Right lung (tissue), 10 donors: ENCODE measurements at places on chromosomes 3 and 15.
A peak's percentile ranks its signal among the peaks of the same experiment; 100 is the strongest.

DNA sequence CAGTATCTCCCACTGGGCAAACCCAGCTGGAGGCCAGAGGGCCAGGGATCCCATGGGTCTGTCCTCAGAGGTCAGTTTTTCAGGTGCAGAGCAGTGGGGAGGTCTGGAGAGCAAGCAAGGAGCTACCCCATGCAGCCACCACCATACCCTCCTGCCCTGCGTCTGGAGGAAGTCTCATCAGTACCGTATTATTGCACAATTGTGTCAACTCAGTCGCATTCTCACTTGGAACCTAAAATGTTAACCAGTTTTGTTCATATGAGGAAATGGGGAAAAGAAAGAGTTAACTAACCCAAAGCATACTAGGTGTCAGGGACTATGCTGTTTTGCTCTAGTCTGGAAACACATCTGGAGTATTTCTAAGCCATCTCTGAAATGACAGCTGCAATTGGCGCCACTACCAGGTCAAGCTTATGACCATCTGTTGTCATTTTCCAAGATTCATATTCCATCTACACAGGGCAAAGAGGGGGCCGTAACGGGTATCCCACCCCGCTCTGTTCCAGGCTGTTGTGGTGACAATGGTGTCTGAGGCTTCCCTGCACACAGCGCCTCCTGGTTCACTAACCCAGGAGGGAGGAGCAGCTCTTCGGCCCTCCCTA lies 16.9 kb upstream of the APBA2 start:
- no peak for DNase-seq

GRCh38 chr3:58117561-58118181 lies 93.1 kb downstream of the DNASE1L3 start:
- DNase-seq: peak; percentile 66

GRCh38 chr3:74420538-74421124 lies 193.8 kb downstream of the CNTN3 start:
- no peak for DNase-seq

- no peak for DNase-seq
Measured at GRCh38 chr3:43190670-43191069, 84.8 kb upstream of the POMGNT2 start.

DNA sequence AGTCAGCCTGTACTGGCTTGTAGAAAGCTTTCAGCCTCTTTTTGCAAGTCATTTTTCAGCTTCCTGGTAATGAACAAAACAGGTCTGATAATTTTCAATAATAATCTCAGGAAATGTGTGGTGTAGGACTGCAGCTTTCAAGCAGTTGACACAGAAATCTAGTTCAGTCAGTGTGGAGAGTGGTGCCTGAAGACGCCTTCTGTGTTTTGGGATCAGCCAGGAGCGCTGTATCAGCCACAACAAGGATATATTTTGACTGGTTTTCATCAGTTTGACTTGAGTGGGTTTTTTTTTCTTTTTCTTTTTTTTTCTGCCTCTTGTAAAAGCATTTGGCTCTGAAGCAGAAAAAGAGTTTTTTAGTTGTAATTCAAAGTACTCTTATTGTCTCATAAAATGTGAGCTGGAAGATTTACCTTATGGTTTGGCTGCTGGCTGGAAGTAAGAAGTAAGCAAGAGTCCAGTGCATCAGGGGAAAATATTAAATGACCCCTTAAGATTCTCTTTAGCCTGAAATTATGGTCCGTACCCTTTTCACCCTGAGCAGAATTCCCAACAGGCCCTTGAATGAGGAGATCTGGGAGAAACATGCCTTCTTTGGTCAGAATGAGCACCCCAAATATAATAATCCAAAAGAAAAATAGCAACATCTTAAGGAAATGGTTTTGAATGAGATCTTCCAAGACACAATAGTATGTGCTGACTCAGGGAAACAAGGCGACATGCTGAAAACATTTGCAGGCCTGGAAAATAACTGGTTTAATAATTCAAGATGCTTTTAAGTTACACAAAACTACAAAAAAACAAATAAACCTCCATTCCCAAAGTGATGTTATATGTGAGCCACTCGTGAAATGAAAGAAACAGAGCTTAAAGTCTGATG lies 332.7 kb upstream of the ADAMTS9 start:
- no peak for DNase-seq

- no peak for DNase-seq
Measured at GRCh38 chr3:78322780-78323179, 1282.9 kb downstream of the ROBO2 start.

GRCh38 chr3:38524141-38524739 lies 28.1 kb downstream of the EXOG start:
- DNase-seq: no peak

- DNase-seq: no peak
Measured at GRCh38 chr15:58447271-58448010, 15.7 kb downstream of the LIPC start.

DNA sequence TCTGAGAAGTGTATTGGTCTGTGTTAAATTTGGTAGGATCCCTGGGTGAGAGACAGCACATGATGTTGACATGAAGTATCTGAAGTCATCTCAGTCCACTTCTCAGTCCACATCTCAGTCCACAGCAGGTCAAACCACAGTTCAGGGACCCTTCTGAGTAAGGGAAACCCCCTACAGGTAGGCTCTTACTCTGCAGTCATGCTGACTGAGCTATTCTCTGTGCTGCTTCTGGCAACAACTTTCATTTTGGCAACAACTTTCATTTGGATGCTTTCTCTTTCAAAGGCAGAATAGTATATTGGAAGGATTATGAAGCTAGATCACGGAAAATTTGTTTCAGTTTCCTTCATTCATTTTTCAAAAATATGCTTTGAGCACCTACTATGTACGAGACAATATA lies 178.2 kb upstream of the GOLIM4 start:
- no peak for DNase-seq

- DNase-seq: no peak
Measured at GRCh38 chr3:123068601-123069381, 2.0 kb downstream of the PDIA5 start.

DNA sequence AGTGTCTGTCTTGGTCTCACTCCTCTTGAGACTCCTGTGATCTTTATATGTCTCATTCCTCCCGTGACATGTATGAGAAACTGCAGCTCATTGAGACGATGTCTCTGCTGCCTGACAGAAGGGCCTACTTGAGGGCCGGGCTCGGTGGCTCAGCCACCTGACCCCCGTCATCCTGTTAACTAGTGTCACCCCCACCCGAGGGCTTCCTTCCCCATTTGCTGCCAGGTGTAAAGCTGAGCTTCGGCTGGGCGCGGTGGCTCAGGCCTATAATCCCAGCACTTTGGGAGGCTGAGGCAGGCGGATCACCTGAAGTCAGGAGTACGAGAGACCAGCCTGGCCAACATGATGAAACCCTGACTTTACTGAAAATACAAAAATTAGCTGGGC lies 12.7 kb downstream of the SEMA4B start:
- DNase-seq: no peak

DNA sequence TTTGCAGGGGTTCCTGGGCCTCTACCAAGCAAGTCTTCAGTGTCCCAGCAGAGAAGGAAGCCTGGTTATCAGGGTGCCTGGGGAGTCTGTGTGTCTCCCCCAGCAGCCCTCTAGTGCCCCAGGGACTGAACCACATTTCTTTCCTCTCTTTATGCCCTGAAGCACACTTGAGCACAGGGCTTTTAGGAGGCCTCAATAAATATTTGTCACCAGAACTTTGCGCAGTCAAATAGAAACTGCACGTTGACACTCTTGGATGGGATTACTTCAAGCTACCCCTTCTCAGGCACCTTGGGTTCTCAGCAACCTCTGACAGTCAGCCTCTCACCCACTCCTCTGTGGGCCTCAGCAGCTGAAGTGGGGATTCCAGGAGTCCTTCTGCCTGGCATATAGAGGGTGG lies 226.6 kb upstream of the HES1 start:
- DNase-seq: no peak

DNA sequence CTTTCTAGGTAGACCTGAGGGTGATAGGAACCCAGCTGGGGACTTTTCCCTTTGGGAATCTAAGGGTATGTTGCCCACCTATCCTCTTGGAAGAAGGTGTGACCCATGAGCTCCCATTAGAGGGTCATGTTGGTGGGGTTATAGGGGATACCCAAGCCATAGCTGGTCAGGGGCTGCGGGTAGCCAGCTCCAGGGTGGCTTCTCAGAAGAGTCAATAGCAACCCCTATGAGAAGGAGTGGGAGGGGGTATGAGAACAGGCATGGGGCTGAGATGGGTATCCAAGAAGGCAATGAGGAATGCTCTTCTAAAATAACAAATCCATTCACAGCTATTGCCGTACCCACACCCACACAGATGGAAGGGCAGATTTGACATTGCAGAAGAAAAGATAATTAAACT lies 217.8 kb downstream of the UACA start:
- DNase-seq: no peak

- no peak for DNase-seq
Measured at GRCh38 chr3:10262027-10262426, 13.8 kb downstream of the TATDN2 start.

- DNase-seq: no peak
Measured at GRCh38 chr3:101548527-101549105, 13.1 kb upstream of the TRMT10C start.

DNA sequence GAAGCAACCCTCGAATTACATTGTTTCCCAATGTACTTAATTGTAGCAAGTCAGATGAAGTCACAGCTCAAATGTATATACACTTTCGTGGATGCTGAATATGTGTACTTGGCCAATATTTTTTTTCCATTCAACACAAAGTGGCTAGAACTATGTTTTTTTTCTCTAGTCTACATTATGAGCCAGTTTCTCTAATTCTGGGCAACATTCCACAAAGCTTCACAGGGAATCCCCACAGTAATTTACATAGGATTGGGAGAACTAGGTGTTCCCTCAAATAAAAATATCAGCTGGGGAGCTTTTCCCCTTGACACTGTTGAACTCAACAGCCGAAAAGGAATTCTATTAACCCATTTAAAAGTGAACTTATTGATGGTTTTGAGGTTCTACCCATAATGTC lies 493.1 kb downstream of the MECOM start:
- no peak for DNase-seq

DNA sequence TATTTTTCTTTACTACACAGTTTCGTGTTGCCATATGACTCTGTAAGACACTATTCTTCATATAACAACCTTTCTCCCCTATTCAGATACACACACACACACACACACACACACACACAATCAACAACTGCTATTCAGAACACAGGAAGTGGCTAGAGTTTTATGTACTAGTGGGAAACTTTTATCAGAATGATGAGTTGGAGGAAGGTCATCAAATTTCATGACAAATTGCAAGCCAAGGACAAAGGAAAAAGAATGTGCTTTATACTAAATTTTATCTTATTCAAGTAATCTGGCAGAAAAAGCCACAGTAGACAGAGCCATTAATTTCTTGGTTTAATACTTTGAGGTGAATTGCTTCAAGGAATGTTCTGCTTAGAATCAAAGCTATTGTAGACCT lies 899.8 kb downstream of the ROBO2 start:
- no peak for DNase-seq

- no peak for DNase-seq
Measured at GRCh38 chr3:179706233-179706632, 53.4 kb downstream of the USP13 start.

- DNase-seq: no peak
Measured at GRCh38 chr3:139988472-139989156, 53.6 kb downstream of the CLSTN2 start.

GRCh38 chr15:78177447-78177873 lies 28.3 kb downstream of the IDH3A start:
- no peak for DNase-seq

DNA sequence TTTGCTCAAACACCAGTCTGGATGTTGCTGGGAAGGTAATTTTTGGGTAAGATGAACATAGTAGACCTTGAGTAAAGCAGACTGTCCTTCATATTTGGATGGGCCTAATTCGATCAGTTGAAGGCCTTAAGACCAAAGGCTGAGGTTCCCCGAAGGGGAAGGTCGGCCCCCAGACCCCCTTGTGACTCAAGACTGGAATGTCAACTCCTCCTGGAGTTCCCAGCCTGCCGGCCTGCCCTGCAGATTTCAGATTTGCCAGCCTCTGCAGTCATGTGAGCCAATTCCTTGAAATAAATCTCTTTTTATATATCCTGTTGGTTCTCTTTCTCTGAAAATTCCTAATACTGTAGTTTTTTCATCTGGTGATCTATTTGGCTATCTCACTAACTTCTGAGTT lies 146.5 kb downstream of the APBA2 start:
- DNase-seq: no peak

DNA sequence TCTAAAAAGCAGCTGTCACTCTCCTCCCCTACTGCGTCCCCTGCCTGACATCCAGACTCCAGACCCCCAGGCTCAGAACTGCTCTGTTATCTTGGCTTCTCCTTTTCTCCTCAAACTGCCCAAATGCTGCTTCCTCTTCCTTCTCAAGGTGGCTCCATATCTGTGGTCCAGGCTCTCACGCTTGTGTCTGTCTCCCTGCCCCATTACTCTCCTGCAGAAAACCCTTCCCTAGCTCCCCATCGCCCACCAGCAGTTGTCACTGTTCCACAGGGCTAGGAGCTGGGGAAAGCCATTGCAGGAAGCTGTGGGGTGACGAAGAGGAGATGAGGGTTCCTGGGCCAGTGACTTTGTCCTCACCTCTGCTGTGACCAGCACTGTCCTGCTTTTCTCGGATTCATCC lies 30.7 kb upstream of the CGNL1 start:
- no peak for DNase-seq

- DNase-seq: no peak
Measured at GRCh38 chr15:97082830-97083229, 752.3 kb downstream of the NR2F2 start.

- DNase-seq: peak; percentile 39
Measured at GRCh38 chr3:143559296-143559695, 289.0 kb downstream of the SLC9A9 start.

DNA sequence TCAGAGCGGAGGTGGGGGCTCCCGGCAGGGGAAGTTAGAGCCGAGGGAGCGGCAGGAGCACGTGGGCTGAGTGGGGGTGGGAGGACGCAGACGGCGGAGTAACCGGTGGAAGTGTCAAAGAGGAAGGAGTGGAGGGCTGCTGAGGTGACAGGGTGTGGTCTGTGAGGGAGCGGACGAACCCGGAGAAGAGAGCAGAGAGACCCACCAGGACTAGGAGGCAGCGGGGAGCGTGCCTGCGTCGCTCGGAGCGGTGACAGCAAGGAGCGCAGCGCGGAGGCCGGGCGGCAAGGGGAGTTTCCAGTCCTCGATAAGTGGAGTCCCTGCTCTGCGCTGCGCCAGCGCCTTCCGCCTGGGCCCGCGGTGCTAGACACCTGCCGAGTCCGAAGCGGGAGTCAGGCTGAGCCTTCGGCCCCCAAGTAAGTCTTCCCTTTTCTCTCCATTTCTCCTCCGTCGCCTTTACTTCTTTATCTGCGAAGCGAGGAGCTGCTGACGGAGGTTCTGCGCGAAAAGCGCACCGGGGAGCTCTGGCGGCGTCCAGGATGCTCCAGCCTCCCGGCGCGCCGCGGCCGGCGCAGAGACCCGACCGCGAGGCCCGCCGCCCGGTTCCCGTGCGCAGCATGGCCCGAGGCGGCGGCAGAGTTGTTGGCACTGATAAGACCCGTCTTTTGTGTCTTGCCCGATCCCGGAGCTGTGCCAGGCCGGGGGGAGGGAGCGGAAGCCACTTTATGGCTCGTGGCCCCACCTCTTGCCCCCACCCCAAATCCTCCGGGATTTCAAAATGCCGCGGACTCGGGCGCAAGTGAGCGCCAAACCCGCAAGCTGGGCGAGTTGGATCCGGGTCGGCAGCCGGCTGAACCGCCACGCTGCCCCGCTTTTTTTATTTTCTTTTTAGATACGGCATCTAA lies 533.0 kb upstream of the SEMA6D start:
- DNase-seq: peak; percentile 40

GRCh38 chr15:73597036-73597638 lies 36.1 kb downstream of the NPTN start:
- DNase-seq: no peak
